ENCODE measurements at places on chromosomes 5 and 9. TPM values are rescaled to one million over a fixed set of nuclear protein-coding genes. Genes with fewer than 3 reads are reported as not detected.

DNA sequence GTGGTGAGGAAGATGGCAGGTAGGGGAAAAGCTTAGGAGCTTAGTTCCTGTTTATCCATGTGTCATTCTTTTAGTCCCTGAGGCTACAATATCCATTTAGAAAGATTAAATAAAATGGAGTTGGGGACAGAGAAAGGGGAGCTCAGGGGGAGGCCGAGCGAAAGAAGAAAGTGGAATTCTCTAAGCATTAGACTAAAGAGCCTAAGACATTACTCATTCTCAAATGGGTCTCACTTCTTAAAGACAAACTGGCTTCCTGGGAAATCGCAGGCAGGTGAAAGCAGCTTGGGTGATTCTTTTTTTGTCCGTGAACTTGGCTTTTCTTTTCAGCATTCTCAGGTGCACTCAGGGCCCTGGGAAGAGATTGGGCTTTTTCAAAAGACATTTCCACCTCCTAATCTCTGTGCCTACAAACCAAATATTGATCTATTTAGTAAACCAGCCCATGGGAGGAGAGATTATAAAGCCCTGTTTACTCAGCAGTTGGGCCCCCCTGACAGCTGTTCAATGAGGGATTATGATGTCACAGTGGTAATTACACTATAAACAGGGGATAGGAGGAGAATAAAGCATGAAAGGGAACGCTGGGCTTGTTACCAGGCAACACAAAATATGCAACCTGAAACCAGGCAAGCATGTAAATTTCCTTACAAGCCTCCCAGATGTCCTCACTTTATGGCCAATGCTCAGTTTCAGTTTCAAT, 584.0 kb downstream of the ACTL7B start:
- H3K27me3 ChIP-seq, result no peaks in the 10 kb centered on the region
- no peak overlapping the region for H3K4me3 ChIP-seq
- no peak overlapping the region for H3K27ac ChIP-seq

The HAND1 gene
- total RNA-seq, result not detected

GRCh38 chr5:132656774-132657355, 1.1 kb upstream of the IL13 start:
- no peak for DNase-seq
- peaks cover 9% of the 10 kb centered on the region for H3K4me1 ChIP-seq
- H3K27me3 ChIP-seq, result peaks cover 14% of the 10 kb centered on the region
- no peaks in the 10 kb centered on the region for H3K36me3 ChIP-seq
- H3K27ac ChIP-seq, result no peak overlapping the region

DNA sequence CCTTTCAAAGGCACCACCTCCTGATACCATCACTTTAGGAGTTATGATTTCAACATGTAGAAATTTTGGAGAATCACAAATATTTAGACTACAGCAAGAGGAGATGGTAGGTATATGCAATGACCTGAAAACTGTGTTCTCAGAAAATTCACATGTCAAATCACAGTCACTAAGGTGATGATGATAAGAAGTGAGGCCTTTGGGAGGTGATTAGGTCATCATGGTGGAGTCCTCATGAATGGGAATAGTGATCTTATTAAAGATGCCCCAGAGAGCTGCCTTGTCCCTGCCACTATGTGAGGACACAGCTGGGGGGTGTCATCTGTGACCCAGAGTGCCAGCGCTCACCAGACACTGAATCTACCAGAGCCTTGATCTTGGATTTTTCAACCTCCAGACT, 513.5 kb upstream of the TUSC1 start:
- H3K36me3 ChIP-seq, result no peaks in the 10 kb centered on the region
- H3K4me1 ChIP-seq, result no peaks in the 10 kb centered on the region
- no peaks in the 10 kb centered on the region for H3K27me3 ChIP-seq
- no peak overlapping the region for H3K27ac ChIP-seq
- no peak overlapping the region for H3K4me3 ChIP-seq

The ECM2 gene
- total RNA-seq, result not detected

DNA sequence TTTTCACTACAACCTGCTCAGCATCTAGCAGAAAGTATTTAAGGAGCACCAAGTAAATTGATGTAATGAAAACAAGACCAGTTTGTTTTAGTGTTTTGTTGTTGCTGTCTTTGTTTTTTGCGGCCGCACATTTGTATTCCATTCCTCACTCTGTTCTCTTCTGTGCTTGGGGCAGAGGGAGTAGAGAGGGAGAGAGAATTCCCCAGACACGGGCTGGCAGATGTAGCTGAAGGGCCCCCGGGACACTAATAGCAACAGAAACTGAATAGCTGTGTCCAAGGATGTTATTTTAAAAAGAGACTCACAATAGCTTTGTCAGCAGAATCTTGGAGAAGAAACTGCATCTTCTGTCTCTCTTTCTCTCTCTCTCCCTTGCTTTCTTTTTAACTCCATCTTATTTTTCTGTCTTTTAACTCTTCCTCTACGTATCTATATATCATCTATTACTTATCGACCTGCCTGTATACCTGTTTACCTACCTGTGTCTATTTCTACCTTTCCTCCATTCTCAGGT, 145.3 kb downstream of the PAPPA start:
- H3K36me3 ChIP-seq, result no peaks in the 10 kb centered on the region
- H3K27ac ChIP-seq, result no peak overlapping the region
- no peaks in the 10 kb centered on the region for H3K27me3 ChIP-seq
- DNase-seq, result no peak
- no peaks in the 10 kb centered on the region for H3K4me1 ChIP-seq

DNA sequence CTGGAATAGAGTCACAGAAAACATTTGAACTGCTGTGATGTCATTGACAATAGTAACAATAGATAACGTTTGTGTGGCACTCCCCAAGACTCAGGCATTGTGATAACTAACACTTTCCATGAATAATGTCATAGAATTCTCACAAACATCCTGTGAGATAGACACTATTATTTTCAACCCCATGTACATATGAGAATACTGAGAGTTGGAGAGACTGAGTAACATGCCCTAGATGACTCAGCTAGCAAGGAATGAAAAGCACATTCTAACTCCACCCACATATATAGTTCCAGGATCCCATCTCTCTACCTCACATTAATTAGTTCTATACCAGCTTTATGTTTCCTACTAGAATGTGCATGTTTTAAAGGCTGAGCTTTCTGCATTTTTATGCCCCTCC, 71.4 kb downstream of the ASTN2 start:
- H3K27ac ChIP-seq, result no peak overlapping the region
- DNase-seq, result no peak
- no peak overlapping the region for H3K4me3 ChIP-seq
- no peaks in the 10 kb centered on the region for H3K4me1 ChIP-seq

- no peak overlapping the region for H3K4me3 ChIP-seq
- no peak for DNase-seq
- H3K27ac ChIP-seq, result no peak overlapping the region
- no peaks in the 10 kb centered on the region for H3K4me1 ChIP-seq
Measured at GRCh38 chr5:33338336-33339110, 102.2 kb upstream of the TARS1 start.

- no peak for DNase-seq
- no peaks in the 10 kb centered on the region for H3K4me1 ChIP-seq
- no peak overlapping the region for H3K27ac ChIP-seq
Measured at GRCh38 chr9:32218100-32218767, 166.2 kb upstream of the ACO1 start.

GRCh38 chr9:1698991-1699390, 316.2 kb upstream of the SMARCA2 start:
- H3K4me3 ChIP-seq, result no peak overlapping the region
- no peak for DNase-seq
- H3K27ac ChIP-seq, result no peak overlapping the region
- no peaks in the 10 kb centered on the region for H3K4me1 ChIP-seq
- H3K27me3 ChIP-seq, result no peaks in the 10 kb centered on the region

DNA sequence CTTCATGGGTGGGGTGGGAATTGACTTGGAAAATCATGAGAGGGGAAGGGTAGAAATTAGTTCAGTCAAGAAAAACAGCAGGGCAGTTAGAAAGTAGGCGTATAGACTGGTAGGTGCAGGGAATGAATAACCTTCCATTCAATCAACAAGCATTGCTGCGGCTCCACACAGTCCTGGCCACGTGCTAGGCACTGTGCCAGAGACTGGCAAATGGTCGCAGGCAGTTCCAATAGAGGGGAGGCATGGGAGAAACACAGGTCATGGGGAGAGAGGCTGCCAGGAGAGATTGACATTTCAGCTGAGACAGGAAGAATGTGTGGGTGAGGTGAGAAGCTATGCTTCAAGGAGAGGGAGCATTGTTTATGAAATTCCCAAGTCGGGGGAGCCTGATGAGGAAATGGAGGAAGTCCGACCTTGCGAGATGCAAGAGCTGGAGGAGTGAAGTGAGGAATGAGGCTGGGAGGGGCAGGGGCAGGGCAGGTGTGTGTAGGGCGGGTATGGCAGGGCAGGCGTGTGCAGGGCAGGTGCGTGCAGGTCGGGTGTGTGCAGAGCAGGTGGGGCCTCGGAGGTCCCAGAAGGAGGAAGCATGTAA, 54.4 kb upstream of the PPARGC1B start:
- peaks cover 12% of the 10 kb centered on the region for H3K4me1 ChIP-seq
- no peaks in the 10 kb centered on the region for H3K36me3 ChIP-seq
- H3K27ac ChIP-seq, result no peak overlapping the region
- H3K27me3 ChIP-seq, result no peaks in the 10 kb centered on the region
- H3K4me3 ChIP-seq, result no peak overlapping the region

The QRFP gene
- total RNA-seq, result not detected

The NFIB gene
- total RNA-seq, result not detected

- no peaks in the 10 kb centered on the region for H3K4me1 ChIP-seq
- no peaks in the 10 kb centered on the region for H3K36me3 ChIP-seq
- H3K27me3 ChIP-seq, result no peaks in the 10 kb centered on the region
- DNase-seq, result no peak
- H3K4me3 ChIP-seq, result no peak overlapping the region
- H3K27ac ChIP-seq, result no peak overlapping the region
Measured at GRCh38 chr9:73741316-73741715, 589.7 kb downstream of the ANXA1 start.

- no peaks in the 10 kb centered on the region for H3K27me3 ChIP-seq
- no peaks in the 10 kb centered on the region for H3K36me3 ChIP-seq
- no peak for DNase-seq
- no peak overlapping the region for H3K27ac ChIP-seq
Measured at GRCh38 chr9:76617497-76618175, 146.6 kb upstream of the PCA3 start.

- no peak overlapping the region for H3K4me3 ChIP-seq
- H3K27me3 ChIP-seq, result no peaks in the 10 kb centered on the region
- DNase-seq, result no peak
- H3K36me3 ChIP-seq, result no peaks in the 10 kb centered on the region
Measured at GRCh38 chr5:68898951-68899471, 194.8 kb upstream of the SLC30A5 start.

- H3K27ac ChIP-seq, result peak overlapping the region; percentile 98
- H3K4me3 ChIP-seq, result peak overlapping the region; percentile 98
- no peaks in the 10 kb centered on the region for H3K27me3 ChIP-seq
- H3K36me3 ChIP-seq, result peaks cover 7% of the 10 kb centered on the region
- peaks cover 32% of the 10 kb centered on the region for H3K4me1 ChIP-seq
- no peak for DNase-seq
Measured at GRCh38 chr5:138542180-138542955, 668 bp downstream of the ETF1 start.

DNA sequence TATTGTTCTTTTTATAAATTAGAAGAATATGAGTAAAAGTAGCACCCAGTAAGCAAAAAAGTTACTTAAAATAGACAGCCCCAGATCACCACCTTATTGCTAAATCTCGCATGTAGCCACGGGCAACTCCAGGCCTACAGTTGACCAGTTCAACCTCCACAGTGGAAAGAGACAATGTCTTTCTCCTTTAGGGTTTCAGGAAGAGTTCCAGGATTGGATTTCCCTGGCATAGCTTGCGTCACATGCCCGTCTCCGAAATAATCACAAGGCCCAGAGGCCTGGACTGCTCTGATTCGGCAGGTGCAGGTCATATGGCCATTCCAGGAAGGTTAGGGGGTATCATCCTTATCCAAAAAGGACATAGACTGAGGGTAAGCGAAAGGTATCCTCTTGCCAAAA, 9.9 kb upstream of the PFDN1 start:
- no peaks in the 10 kb centered on the region for H3K4me1 ChIP-seq
- no peaks in the 10 kb centered on the region for H3K27me3 ChIP-seq
- H3K36me3 ChIP-seq, result no peaks in the 10 kb centered on the region
- H3K4me3 ChIP-seq, result no peak overlapping the region
- DNase-seq, result no peak
- no peak overlapping the region for H3K27ac ChIP-seq

- H3K27ac ChIP-seq, result no peak overlapping the region
- H3K4me3 ChIP-seq, result no peak overlapping the region
- H3K27me3 ChIP-seq, result no peaks in the 10 kb centered on the region
Measured at GRCh38 chr5:16679863-16680262, 63.1 kb upstream of the RETREG1 start.

DNA sequence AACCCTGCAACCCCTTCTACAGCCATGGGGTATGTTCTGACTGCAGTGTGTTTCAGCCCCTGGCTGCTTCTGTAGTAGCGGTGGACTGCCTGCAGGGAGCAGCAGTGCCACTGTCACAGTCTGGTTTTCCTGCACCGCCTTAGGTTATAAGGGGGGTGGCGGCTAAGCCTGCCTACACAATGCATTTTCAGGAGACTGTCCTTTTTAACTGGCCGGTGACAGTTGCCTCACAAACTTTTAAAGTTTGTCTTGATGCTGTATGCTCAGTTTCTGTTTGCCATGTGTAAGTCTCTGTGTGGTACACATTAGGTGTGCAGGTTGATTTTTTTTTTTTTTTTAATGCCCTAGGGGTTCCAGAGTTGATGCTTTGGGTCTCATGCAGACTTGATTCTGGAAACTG, 53.0 kb downstream of the NUP214 start:
- H3K36me3 ChIP-seq, result peaks cover 64% of the 10 kb centered on the region
- no peak overlapping the region for H3K27ac ChIP-seq
- no peak overlapping the region for H3K4me3 ChIP-seq
- DNase-seq, result peak; percentile 85
- H3K27me3 ChIP-seq, result no peaks in the 10 kb centered on the region

GRCh38 chr9:118962426-118962825, 406.8 kb downstream of the BRINP1 start:
- H3K4me1 ChIP-seq, result no peaks in the 10 kb centered on the region
- no peak for DNase-seq
- H3K4me3 ChIP-seq, result no peak overlapping the region
- no peaks in the 10 kb centered on the region for H3K36me3 ChIP-seq
- no peak overlapping the region for H3K27ac ChIP-seq

GRCh38 chr9:135090547-135090946, 3.1 kb downstream of the OLFM1 start:
- H3K27me3 ChIP-seq, result peaks cover 14% of the 10 kb centered on the region
- no peak for DNase-seq
- H3K36me3 ChIP-seq, result no peaks in the 10 kb centered on the region

DNA sequence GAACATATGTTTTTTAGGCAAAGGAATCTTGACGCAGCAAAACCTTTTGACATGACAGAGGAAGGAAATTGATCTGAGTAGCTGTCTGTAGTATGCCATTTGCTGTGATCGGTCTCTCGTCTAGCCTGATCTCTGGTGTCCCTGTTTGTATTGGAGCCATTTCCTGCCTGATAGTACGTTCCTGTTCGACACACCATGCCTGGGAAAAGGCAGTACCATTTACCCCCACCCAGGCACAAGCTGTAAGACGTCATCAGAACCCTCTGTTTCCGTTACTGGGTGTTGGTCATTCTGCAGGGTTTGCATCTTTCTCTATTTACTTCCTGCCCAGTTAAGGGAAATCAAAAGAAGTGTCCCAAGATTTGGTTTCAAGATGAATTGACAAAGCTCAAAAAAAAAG, 129.7 kb downstream of the CEMIP2 start:
- H3K27me3 ChIP-seq, result no peaks in the 10 kb centered on the region
- peak overlapping the region; percentile 76 for H3K27ac ChIP-seq
- no peaks in the 10 kb centered on the region for H3K36me3 ChIP-seq
- DNase-seq, result peak; percentile 46

The INSL6 gene
- not detected for total RNA-seq

GRCh38 chr5:61680247-61680646, 348.2 kb downstream of the ZSWIM6 start:
- H3K36me3 ChIP-seq, result no peaks in the 10 kb centered on the region
- H3K27ac ChIP-seq, result no peak overlapping the region
- DNase-seq, result no peak
- H3K4me3 ChIP-seq, result no peak overlapping the region
